CD4-positive, alpha-beta memory T cell (primary cell): ENCODE measurements at places on chromosomes 7 and 10.

DNA sequence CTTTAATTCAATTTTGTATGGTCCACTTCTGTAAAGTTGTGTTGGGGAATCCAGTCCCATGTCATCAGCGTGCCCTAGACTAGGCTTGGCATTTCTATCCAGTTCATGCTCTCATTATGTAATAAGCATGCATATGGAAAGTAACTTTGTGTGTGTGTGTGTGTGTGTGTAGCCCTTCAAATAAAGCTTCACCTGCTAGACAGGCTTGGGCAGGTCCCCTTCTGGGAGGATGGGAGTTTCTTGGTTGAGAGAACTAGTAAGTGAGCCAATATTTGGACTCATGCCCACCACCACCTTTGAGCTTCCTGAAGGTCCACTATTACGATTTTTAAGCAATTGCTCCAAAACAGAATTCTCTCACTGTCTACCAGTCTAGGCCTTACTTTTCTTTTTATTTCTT lies 6.9 kb downstream of the BZW2 start:
- DNase-seq: no peak

DNA sequence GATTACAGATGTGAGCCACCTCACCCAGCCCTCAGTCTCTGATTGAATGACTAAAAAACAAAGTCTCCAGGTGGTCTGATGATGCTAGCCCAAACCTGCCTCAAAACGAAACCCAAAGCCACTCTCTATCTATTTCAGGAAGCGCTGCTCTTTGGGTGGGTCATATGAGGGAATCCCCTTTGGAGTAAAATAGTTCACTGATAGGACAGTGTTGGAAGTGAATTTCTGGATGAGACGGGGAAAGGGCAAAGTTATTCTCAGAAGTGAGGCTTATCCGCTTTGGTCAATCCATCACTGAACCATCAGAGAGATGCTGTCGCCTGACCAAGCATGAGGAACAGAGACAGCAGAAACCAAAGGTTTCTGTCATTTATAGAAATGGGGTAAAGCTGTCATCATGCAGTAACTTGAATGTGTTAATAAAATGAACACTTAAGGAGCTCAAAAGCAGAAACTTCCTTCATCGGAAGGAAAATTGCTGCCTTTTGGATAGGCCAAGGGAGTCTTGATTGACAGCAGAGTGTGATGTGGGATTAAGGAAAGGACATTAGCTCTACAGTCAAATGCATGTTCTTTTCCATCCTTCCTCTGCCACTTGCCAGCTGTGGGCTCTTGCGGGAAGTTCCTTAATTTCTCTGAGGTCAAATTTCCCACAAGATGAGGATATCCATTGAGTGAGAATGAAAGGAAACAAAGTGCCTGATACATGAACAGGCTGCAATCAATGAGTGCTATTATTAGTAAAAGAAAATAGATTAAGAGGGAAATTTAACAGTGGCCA lies 64.9 kb upstream of the C1QL3 start:
- DNase-seq: no peak

DNA sequence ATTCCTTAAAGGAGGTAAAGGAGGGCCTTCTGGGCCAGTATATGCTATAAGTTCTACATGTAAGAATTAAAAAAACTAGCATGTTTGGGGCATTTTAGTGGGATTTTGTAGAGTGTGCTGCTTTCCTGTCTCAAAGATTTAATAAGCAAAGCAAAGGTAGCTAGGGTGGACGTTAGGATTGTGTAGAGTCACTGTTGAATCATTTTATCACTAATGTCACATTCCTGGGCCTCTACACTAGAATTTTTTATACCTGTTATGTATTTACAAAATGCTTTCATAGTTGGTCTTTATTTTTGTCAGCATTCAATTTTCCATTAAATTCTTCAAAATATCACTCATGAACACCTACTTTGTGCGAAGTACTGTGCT lies 139.4 kb upstream of the PHYHIPL start:
- no peak for DNase-seq

DNA sequence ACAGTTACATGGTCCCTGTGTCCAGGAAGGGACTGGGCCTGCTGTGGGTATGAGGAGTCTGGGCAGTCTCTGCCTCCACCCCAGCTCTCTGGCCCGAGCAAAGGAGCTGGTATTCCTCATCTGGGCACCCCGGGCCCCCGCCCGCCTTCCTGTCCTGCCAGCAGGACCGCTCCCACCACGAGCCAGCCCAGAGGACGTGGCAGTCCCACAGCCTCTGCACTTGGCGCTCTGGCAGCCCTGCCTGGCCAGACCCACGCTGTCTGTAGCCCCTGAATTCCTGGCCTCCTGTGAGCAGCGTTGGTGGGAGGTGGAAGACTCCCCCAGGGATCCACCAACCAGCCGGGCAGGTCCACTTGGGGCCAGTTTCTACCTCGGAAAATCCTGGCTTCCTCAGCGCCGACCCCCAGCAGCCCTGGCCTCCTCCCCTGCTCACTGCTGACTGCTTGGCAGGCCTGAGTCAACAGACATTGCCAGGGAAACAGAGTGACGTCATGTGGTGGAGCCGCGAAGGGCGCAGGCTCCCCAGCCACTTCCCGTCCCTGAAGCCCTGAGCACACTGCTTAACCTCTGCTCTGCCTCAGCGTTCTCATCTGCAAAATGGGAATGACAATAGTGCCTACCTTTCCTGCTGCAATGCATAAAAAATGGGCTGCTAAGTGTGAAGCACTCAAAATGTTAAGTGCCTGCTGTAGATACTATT lies 21.6 kb upstream of the LIMK1 start:
- peak; percentile 85 for DNase-seq

DNA sequence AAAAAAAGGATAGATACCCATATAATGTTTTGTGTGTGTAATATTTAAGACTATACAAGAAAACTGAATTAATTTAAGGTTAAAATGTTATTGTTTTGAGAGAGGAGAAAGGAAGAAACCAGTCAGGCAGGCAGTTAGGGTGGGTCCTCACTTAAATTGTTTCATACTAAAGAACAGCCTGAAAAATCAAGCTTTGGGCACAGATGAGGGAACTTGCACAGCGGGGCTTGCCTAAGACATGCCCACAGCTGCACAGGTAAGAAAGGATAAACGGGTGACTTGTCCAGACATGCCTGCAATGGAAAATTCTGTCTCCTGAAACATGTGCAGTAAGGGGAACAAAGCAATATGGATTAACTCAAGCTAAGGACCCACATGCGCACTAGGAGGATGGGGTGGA lies 158.4 kb downstream of the BBS9 start:
- no peak for DNase-seq

GRCh38 chr7:561631-562373 lies 42.2 kb upstream of the PDGFA start:
- DNase-seq: no peak

DNA sequence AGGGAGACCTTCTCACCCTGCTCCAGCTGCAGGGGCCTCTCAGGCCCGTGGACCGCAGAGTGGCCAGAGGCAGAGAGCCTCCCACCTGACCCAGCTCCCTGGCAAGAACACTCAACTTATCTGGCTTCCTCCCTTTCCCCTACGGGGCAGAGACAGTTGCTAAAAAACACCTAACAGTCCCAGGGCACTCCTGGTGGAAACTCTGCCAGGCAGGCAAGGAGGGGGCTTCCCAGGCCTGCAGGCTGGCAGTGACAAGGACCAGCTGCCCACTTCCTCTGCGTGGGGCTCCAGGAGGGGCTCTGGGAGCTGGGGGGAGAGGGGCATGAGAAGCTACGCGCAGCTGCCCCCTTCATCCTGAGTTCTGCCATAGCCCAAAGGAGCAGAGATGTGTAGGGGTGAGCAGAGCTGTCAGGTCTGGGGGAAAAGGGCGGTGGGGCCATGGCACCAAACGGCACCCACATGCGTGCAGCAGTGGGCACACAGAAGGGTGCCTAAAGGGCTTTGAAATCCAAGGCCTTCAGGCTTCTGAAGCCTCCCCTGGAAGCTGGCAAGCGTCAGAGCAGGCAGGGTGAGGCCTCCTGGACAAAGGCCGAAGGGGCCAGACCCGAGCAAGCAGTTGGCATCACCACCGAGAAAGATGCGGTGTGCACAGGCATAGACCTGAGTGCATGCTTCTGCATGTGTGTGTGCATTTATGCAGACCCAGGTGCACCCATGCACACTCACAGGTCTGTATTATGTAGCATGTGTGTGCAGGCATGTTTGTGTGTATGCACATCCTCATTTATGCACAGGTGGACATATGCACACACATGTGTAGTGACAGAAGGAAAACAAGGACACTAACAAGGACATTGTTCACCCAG lies 14.4 kb downstream of the SPOCK2 start:
- no peak for DNase-seq

DNA sequence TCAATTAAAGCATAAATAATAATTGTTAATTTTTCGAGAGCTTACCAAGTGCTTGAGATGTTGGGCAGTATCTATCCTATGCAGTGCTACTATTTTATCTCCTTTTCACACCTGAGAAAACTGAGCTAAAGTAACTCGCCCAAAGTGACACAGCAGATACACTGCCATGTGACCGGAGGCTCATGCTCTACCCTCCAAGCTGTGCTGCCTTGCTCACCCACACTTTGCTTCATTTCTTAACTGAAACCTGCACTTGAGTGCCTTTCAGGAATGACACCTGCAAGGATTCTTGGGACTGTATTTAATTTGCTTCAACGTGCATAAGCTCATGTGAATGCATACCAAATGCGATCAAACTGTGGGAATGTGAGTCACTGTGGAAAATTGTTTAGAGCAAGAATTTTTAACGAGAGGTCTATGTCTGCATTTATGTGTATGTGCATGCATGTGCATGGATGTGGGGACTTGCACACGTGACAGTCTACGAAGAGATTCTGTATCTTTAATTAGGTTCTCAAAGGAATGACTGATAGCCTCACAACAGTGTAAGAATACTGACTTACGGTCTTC lies 119.2 kb downstream of the ADCYAP1R1 start:
- DNase-seq: no peak

- no peak for DNase-seq
Measured at GRCh38 chr10:128896963-128897362, 570.1 kb upstream of the MGMT start.

DNA sequence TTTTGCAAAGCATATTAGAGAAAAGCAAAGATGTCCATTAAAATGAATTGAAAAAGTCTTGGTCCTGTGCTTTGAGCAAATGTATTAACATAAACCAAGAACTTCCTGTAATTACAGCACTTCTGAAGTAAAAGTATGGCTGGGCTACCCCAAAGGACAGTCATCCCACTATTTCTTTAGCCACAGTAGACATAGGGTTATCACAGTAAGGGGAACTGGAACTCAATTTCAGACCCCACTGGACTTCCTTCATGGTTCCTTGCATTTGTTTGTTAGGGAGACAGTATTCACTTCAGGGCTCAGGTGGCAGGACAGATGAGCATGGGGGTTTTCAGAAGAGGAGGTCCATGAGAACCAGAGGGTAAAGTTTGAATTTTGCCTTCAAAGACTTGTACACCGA lies 203.1 kb upstream of the PDE1C start:
- no peak for DNase-seq

GRCh38 chr10:33876584-33877400 lies 542.3 kb upstream of the NRP1 start:
- DNase-seq: no peak

DNA sequence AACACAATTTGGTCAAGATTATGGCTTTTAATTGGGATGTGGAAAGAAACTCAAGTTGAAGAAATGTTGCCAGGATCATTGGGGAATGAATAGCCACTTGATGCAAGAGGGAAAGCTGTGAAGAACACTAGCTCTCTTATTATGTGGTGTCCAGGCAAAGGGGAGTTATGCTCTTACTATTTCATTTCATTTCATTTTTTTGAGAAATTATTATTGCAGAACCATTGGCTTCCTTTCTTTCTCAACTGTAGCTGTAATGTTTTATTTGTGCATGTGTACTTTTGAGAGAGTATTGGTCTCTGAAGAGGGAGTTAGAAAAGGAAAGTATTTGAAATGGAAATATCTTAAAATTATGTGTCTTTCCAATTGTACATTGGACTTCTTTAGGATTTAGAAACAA lies 312.6 kb upstream of the BMPER start:
- DNase-seq: no peak

GRCh38 chr7:13904689-13905088 lies 84.8 kb downstream of the ETV1 start:
- DNase-seq: no peak

DNA sequence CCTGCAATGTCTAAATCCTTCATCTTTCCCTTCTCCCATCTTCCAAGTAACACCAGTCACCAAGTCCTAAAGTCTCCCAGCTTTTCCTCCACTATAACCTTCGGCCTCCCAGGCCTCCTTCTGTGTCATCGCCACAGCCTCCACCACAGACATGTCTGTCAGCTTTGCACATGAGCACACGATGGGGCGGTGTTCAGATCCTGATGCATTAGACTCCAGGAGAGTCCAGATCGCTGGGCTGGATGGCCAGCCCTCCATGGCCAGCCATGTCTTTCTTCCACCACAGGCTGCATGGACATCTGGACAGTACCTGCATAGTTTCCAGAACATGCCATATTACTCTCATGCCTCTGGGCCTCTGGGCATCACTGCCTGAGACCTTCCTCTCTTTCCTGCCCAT lies 974.2 kb upstream of the ZNF722 start:
- DNase-seq: no peak

DNA sequence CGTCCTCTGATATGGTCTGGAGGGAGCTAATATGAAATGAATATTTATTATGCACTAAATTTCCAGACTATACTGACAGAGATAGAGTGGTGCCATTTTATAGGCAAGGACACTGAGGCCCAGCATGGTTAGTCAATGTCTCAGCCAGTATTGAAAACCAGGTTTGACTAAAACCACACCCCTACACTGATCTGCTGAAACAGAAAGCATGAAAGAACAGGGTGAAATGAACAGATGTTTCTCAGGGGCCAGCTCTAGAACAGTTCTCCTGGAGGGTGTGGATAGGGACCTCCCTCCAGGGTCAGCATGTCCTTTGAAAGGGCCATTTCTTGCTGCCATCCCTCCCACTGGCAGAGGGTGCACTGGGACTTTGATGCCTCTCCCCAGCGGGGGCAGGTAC lies 700.5 kb downstream of the GRID1 start:
- no peak for DNase-seq

DNA sequence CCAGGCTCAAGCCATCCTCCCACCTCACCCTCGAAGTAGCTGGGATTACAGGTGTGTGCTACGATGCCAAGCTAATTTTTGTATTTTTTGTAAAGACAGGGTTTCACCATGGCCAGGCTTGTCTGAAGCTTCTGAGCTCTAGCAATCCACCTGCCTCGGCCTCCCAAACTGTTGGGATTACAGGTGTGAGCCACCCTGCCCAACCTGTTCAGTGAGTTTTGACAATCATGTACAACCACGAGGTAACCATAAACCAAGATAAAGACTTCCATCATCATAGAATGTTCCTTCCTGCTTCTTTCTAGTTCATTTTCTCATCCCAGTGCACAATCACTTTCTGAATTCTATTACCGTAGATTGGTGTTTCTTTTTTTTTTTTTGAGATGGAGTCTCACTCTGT lies 30.5 kb upstream of the MKRN1 start:
- no peak for DNase-seq

DNA sequence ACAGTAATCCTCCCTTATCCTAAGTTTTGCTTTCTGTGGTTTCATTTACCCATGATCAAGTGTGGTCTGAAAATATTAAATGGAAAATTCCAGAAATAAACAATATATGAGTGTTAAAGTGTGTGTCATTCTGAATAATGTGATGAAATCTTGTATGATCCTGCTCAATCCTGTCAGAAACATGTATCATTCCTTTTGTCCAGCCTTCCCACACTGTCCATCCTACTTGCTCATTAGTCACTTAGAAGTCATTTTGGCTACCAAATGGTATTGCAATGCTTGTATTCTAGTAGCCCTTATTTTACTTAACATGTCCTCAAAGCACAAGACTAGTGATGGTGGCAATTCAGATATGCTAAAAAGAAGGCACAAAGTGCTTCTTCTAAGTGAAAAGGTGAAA lies 1211.2 kb upstream of the SORCS1 start:
- no peak for DNase-seq

GRCh38 chr10:71213127-71213621 lies 804 bp downstream of the UNC5B start:
- no peak for DNase-seq
